ENCODE measurements at places on chromosomes 12 and 14.

GRCh38 chr12:96327889-96328288 lies 72.3 kb downstream of the CDK17 start:
- peaks cover 9% of the 10 kb centered on the region for H3K36me3 ChIP-seq
- no peak overlapping the region for H3K4me3 ChIP-seq
- DNase-seq: no peak

DNA sequence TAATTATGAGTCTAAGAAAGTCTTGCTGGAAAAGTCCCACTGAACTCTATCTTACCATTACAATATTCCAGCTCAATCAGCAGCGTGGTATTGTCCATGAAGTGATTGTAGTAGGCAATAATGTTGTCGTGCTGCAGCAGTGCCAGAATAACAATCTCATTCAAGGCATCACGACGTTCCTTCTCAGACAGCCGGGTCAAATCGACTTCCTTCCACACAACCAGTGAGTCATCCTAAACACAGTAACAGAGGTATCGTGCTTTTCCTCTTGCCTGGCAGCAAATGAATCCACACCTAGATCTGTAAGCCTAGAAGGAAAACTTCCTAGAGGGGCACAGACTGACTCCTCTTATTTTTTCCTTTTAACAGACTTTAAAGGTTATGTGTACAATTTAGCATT lies 2.9 kb downstream of the NEK9 start:
- H3K27ac ChIP-seq: peak overlapping the region; percentile 99
- DNase-seq: no peak
- peaks cover 31% of the 10 kb centered on the region for H3K4me1 ChIP-seq

GRCh38 chr12:18123707-18124106 lies 33.7 kb upstream of the RERGL start:
- H3K36me3 ChIP-seq: no peaks in the 10 kb centered on the region
- no peak overlapping the region for H3K4me3 ChIP-seq
- no peaks in the 10 kb centered on the region for H3K4me1 ChIP-seq
- no peak overlapping the region for H3K27ac ChIP-seq
- no peak for DNase-seq
- H3K27me3 ChIP-seq: no peaks in the 10 kb centered on the region

DNA sequence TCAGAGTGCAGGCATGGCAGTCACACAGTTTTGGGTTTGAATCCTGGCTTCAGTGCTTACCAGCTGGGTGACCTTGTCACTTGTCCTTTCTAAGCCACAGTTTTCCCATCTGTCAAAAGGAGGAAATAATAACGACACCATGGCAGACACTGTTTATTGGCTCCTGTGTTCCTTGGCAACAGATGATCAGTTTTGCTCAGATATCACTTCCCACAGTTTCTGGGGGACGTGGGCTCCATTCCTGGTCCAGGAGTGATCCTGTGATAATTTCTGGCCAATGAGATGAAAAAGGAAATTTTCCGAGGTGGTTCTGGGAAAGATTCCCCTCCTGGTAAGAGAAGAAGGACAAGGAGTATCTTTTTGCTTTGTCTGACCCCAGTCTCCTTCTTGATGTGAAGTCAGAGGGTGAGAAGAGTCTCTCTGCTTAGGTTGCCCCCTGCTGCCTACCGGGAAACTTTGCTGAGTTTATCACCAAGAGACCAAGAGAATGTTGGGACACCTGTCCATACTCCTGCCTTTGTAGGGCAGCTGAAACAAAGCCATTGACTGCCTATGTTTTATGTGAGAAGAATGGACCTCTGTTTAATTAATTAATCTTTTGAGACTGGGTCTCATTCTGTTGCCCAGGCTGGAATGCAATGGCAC lies 178.9 kb upstream of the NRXN3 start:
- no peaks in the 10 kb centered on the region for H3K4me1 ChIP-seq
- no peak for DNase-seq
- no peaks in the 10 kb centered on the region for H3K36me3 ChIP-seq
- no peak overlapping the region for H3K27ac ChIP-seq

DNA sequence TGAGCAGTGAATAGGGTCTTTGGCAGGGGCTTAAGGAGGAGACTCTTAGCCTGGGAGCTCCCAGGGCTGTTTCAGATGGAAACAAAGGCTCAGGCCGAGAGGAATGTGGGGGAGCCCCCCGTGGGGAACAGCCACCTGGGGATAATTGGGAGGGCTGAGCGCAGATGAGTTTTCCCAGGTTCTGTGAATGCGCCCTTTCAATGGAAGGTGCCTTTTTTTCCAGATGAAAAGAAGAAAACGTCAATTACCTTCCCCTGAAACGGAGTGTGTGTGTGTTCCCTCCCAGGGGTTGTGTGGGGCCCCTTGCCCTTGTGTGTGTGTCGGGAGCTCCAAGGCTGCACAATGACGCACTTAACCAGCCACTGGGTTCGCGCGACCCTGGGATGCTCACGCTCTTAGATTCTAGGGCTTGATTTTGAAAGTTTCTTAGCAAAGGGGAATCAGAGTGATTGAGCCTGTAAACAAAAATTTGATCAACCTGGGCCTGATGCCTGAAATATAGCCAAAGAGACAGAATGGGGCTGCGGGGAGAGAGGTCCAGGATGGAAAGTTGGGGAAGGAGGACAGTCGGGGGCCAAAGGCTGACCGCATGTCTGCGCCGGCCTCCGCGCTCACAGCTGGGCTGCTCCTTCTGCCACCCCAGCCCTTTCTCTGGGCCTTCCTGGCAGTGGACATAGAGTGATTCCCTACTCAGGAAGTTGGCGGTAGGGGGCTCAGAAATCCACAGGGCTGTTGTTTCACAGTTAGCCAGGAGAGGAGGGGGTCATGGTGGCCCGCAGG lies 14.6 kb downstream of the MEG3 start:
- H3K4me3 ChIP-seq: no peak overlapping the region
- H3K27ac ChIP-seq: no peak overlapping the region
